DND-41 (cell line): ENCODE measurements at places on chromosomes 6 and 20.

- DNase-seq, result no peak
These were observed 219.1 kb downstream of the ZMYND8 start for GRCh38 chr20:47137231-47137870.

- DNase-seq, result no peak
These were observed 372.8 kb downstream of the BTBD9 start for GRCh38 chr6:38266921-38267354.

GRCh38 chr6:31462964-31463870, 34.7 kb upstream of the MICB start:
- DNase-seq, result no peak

GRCh38 chr6:18343741-18344140, 43.4 kb upstream of the RNF144B start:
- no peak for DNase-seq

DNA sequence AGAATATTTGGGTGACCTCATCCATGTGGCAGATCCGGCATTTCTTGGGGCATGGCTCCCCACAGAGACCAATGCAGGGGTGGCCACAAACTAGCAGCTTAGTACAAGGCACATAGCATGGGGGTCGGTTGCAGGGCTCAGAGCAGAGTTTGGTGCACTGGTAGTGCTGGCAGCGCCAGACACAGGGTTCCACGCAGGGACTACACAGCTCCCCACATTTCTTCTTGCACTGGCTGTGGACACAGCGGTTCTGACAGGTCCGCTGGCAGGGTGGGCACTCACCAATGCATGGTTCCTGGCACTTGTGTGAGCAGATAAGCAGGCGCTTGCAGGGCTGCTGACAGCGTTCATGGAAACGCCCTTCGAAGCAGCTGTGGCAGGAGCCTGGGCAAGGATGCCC, 29.1 kb downstream of the DDX27 start:
- no peak for DNase-seq

- no peak for DNase-seq
These were observed 92.3 kb downstream of the EDN3 start for GRCh38 chr20:59392736-59393135.

DNA sequence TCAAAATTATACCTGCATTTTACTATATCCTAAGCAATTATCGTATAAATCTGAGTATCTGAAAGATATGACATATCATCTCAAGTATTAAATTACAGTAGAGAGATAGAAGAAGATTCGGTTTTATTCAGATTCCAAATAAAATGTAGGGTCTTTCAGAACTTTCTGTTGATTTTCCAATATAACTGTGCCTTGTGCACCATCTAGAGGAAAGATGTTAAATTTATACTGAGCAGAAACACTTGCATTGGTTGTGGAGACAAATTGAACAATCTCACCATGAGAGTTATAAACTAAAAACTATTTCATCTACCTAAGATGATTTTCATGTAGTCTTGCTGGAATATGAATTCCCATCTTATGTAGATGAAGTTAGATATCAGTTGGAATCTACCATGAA, 26.8 kb upstream of the HSF2 start:
- no peak for DNase-seq

DNA sequence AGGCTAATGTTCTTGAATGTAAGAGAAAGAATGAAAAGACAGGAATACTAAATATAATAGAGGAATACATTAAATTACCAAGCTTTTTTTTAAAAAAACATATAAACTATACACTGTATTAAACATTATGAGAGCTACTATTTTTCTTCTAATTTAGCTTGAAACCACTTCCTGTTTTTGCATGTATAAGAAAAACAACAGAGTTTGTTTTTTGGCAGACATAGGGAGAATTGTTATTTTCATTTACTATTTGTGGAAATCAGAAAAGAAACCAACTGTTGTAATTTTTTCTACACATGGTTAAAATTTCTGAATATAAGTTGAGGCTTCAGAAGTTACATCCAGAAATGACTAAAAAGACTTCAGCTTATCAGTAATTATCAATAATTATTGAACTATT, 991.8 kb upstream of the GJE1 start:
- DNase-seq, result no peak

GRCh38 chr6:89209457-89209856, 7.7 kb downstream of the GABRR1 start:
- DNase-seq, result no peak

DNA sequence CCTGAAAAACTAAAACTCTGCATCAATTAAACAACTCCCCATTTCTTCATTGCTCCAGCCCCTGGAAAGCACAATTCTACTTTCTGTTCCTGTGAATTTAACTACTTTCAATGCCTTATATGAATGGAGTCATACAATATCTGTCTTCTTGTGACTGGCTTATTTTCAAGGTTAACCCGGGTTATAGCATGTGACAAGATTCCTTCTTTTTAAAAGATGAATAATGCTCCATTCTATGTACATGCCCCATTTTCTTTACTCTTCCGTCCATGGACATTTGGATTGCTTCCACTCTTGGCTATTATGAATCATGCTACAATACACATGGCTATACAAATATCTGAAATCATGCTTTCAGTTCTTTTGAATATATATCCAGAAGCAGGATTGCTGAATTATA, 334.9 kb upstream of the ID4 start:
- no peak for DNase-seq

DNA sequence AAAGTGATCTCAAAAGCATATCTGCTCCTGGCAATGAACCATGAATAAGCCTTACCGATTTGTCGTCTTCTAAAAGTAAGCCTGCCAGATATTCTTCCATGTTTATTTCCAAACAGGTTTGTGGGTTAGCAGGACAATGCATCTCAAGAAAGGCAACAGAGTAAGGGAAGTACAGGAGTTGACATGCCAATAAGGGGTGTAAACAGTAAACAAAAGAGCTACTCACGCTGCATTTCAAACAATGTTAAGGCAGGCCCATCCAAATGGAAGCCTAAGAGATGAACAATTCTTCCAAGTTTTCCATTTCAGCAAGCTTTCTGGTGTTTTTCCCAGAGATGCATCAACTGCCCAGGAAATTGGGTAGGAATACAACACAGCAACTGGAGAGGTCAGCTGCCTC, 27.8 kb upstream of the CRIP3 start:
- DNase-seq, result no peak

DNA sequence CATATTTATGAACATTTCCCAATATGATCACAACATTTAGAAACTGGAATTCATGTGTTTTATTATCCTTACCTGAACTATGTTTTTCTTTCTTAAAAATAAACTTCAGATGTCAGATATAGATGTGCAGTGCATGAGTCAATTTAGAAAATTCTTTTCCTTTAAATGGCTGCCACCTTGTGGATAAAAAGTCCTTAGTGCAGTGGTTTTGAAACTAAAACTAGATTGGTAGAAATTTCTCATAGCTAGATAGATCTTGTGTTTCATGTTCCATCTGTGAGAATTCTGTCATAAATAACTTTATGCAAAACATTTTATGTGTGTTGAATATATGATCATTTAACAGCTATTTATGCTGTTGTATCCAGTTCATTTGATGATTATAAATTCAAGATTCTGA, 134.9 kb downstream of the KLHL32 start:
- DNase-seq, result no peak

GRCh38 chr6:96923871-96924493, 546 bp upstream of the KLHL32 start:
- no peak for DNase-seq

DNA sequence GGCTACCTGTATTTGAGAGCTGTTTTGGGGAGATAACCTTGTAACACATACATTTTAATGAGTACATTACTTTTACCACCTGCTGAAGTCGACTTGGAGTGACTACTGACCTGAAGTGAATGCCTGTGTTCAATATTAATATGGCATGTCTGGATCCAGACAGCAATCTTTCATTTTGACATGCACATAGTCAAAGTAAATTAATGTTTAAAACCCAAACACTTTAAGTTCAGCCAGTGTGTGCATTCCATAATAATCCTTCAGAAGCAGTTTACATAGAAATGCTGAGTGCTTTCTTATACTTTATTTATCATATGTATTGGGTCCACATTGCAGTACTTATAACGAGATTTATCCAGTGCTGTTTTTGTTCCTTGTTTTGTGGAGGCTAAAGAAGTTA, 38.0 kb downstream of the CDKAL1 start:
- DNase-seq, result no peak

- DNase-seq, result peak; percentile 25
These were observed 26.7 kb downstream of the ZNF337 start for GRCh38 chr20:25669826-25670422.

DNA sequence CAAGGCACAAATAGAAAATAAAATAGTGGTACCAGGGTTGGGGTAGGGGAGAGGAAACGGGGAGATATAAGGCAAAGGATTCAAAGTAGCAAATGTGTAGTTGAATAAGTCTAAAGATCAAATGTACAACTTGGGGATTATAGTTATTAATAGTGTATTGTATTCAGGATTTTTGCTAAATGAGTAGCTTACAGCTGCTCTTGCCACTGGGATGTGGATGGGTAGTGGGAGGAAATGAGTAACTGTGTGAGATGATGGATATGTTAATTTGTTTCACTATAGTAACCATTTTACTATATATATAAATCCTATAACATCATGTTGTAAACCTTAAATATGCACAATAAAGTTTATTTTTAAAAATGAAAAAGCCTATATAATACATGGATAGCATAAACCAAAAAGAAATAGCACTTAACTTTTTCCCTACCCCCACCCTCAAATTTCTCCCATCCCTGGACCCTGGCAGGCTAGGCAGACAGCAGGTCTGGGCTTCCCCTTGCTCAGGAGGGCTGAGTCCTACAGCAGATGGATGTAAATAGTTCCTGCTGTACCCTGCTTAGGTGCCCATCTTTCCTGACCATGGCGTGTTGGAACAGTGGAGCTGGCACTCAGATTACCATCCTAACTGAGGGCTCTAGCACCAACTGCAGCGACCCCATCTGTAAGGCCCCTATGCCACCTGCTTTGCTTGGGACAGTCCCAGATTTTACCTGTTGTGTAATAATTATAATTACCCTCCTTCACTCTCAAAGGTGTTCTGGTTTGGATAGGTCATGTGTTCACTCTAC, 28.6 kb upstream of the PBOV1 start:
- no peak for DNase-seq

DNA sequence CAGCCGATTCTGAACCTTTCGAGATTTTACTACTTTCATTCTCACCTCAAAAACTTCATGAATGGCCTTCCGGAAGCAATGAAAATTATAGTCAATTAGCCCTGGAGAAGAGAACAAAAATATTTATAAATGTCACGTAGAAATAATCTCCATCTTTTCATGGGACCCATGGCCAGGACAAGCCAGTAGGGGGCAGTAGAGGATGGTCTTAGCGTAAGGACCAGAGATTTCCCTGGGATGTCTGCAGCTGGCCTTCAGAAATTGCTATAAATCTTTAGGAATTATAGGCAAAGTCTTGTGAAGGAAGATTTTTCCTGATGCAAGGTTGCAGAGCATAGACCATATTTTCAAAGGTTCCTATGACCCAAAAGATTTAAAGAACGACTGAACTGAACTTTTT, 15.6 kb upstream of the UBE2J1 start:
- DNase-seq, result peak; percentile 68

DNA sequence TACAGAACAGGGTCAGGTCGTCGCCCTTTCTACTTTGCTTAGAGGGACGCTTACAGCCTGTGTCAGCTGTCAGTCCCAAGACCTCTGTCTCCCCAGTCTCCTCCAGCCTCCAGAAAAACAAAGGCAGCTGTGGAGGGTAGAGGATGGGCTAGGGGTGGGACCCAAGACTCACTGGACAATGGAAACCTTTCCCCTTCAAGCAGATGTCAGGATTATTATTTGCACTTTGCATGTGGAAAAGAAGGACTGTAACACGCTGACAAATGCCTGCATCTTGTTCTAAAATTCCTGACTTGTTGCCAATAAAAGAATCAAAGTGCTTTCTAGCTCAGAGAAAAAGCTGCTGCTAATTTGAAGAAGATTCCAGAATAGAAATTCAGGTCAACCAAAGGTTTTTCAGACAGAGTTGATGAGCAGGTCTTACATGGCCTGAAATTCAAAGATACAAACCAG, 58.7 kb downstream of the SNX5 start:
- no peak for DNase-seq

DNA sequence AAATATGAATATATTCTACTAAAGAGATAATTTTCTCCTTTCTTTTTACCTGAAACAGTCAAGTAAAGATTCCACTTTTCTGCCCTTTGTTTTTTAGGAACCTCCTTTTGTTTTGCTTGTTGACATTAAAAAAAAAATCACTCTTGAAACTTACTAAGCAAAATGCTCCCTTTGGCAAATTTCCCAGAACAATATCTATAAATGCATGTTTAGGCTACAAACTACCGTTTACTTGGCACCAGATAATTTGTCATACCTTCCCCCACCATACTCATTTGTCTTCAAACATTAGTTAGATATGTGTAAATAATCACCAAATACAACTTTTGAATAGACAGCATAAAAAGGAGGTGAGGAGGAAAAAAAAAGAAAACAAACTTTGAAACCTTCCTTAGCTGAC, 604.7 kb downstream of the RFPL4B start:
- DNase-seq, result no peak

- no peak for DNase-seq
These were observed 10.4 kb downstream of the OPN5 start for GRCh38 chr6:47792216-47792733.

- DNase-seq, result no peak
These were observed 371.4 kb downstream of the HDGFL1 start for GRCh38 chr6:22940581-22941290.

- peak; percentile 5 for DNase-seq
These were observed 479.0 kb upstream of the NRSN1 start for GRCh38 chr6:23647045-23647444.

DNA sequence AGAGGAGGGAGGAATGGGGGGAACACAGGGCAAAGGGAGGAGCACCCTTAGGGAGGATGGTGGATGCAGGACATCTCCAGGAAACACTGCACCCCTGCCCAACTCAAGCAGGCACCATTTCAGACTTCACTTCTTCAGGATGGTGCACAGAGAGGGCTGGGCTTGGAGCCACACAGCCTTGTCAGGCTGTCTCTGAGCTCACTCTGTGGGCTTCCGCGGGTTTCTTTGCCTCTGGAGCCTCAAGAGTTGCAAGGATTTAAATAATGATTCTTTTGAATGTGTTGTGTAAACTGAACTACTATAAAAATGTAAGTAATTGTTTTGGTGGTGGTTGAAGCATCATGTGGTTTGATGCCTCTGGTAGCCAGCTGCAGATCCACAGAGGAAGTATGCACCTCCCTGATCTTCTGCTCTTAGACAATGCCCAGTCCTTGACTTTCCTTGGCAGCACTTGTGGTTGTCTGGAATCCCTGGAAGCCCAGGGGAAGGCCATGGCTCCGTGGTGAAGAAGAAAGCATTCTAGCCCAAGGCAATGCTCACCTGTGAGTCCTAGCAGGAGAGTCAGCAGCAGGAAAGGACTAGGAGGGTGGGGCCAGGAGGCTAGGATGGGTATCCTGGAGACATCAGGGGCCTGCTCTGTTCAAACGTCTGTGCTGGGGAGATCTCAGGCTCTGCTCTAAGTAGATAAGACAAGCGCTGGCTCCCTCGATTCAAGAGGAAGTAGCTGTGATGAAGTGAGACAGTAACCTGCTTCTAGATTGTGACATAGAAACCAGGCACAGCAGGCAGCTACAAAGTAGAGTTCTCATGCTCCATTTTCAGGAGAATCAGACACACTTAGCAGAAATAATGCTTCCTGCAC, 50.2 kb upstream of the SIRPG start:
- no peak for DNase-seq
